ENCODE measurements at places on chromosomes 4 and X. TPM values are rescaled to one million over a fixed set of nuclear protein-coding genes. Genes with fewer than 3 reads are reported as not detected.

The REPS2 gene
- total RNA-seq = 2.6 TPM

The XAGE2 gene
- not detected for total RNA-seq

DNA sequence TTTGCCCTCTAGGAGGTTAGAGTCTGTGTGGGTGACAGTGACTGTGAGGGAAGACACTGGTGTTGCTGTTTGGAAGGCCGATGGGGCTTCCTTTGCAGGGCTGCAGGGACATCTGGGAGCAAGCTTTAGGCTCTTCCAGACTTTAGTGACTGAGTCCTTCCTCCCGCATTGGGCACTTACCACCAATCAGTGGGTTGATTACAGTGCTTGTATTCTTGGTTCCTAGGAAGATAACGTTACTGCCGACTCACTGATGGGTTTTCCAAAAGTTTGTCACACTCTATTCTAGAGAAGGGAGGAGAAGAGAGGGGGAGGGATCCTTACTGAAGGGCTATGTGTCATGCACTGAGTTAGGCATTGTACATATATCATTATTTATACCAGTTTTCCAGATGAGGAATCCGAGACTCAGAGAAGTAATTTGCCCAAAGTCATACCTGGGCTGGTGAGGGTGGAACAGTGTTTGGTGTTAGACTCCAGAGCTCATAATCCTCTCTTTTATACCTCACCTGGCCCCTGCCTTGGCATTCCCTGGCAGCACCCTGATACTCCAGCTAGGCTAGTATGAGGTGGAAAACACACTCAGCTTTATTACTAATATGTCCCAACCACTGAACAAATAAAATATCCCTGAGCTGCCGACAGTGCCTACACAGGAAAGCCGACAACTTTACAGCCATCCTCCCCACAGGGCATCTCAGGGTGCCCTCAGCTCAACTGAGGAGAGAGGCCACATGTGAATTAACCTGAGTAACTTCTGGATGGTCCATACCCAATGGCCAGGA is 3.8 kb downstream of the CHST7 start:
- DNase-seq = no peak

DNA sequence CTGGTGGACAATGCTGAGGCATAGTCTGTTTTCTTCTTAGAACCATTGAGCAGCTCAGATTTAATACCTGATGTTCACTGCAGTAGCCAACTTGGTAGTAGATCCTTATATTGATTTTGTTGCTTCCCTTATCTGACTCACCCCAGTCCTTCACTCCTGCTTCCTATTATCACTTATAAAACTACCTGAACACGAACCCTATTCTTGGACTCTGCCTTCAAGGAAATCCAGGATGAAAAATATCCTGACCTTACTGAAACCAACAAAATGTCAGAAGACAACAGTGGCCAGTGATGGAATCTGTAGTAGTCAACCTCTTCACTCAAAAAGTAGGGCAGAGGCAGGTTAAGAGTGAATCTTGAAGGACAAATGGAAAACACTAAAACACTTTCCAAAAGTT is 98.1 kb downstream of the CPEB2 start:
- no peak for DNase-seq

- no peak for DNase-seq
Observed at GRCh38 chrX:17741123-17741511, 3.8 kb downstream of the SCML1 start.

GRCh38 chrX:37776283-37776986 is 3.4 kb upstream of the CYBB start:
- DNase-seq = no peak

All from endothelial cell of umbilical vein (primary cell).